ENCODE measurements at places on chromosomes 12 and 14.

- no peak for DNase-seq
Measured at GRCh38 chr12:116532986-116533342, 26.2 kb upstream of the MAP1LC3B2 start.

- no peak for DNase-seq
Measured at GRCh38 chr12:123916729-123917128, 55.9 kb downstream of the CCDC92 start.

- DNase-seq = no peak
Measured at GRCh38 chr12:10982244-10982643, 4.5 kb downstream of the TAS2R50 start.

- no peak for DNase-seq
Measured at GRCh38 chr14:69464379-69464778, 20.1 kb upstream of the PLEKHD1 start.

GRCh38 chr14:30194741-30195148, 267.1 kb upstream of the PRKD1 start:
- peak; percentile 81 for DNase-seq

Measured in AG09309 (cell line).